ENCODE measurements at places on chromosomes 13 and 19. TPM values are rescaled to one million over a fixed set of nuclear protein-coding genes. Genes with fewer than 3 reads are reported as not detected.

The PIH1D1 gene
- total RNA-seq: 49.7 TPM

The NLRP7 gene
- total RNA-seq: not detected

The NOTCH3 gene
- total RNA-seq: 69.0 TPM

The ATP8A2 gene
- 1.1 TPM for total RNA-seq

The RNF225 gene
- 0.99 TPM for total RNA-seq

The TEX30 gene
- total RNA-seq: 11.1 TPM

The C1QTNF9B gene
- 0.20 TPM for total RNA-seq

The CYP2B6 gene
- total RNA-seq: 0.20 TPM

The C3 gene
- 65.4 TPM for total RNA-seq

The ZNF558 gene
- total RNA-seq: 27.8 TPM

The DUXA gene
- not detected for total RNA-seq

The FXYD5 gene
- 10.7 TPM for total RNA-seq

The HMG20B gene
- 44.1 TPM for total RNA-seq

The SYDE1 gene
- total RNA-seq: 6.9 TPM

The SIGLEC8 gene
- total RNA-seq: 0.59 TPM

The KRTDAP gene
- total RNA-seq: 579 TPM

The DEDD2 gene
- 22.1 TPM for total RNA-seq

The ZNF234 gene
- 12.8 TPM for total RNA-seq

The EFNA2 gene
- total RNA-seq: 0.39 TPM

The ACP7 gene
- total RNA-seq: 5.2 TPM

The PSG1 gene
- total RNA-seq: not detected

The ELSPBP1 gene
- not detected for total RNA-seq

The CYP2A6 gene
- total RNA-seq: not detected

The SLITRK5 gene
- total RNA-seq: 1.8 TPM

The OR7C1 gene
- total RNA-seq: 0.20 TPM

The HCN2 gene
- total RNA-seq: 0.59 TPM

The PRTN3 gene
- 28.9 TPM for total RNA-seq

The LCP1 gene
- 46.7 TPM for total RNA-seq

The C19orf33 gene
- 18.3 TPM for total RNA-seq

The PEAK3 gene
- 0.20 TPM for total RNA-seq

The TTC9B gene
- total RNA-seq: not detected

The KIR2DL3 gene
- not detected for total RNA-seq

The SHISA2 gene
- total RNA-seq: 38.3 TPM

The KLK15 gene
- total RNA-seq: not detected

The PPFIA3 gene
- 12.3 TPM for total RNA-seq

The TNFSF11 gene
- 0.49 TPM for total RNA-seq

The DAND5 gene
- total RNA-seq: not detected

The CFD gene
- total RNA-seq: 79.1 TPM

The NCR1 gene
- 0.30 TPM for total RNA-seq

The RFPL4A gene
- total RNA-seq: not detected

The SLC25A41 gene
- total RNA-seq: 0.49 TPM

The CD209 gene
- total RNA-seq: 5.8 TPM

The ATP7B gene
- 7.7 TPM for total RNA-seq

The CGB8 gene
- not detected for total RNA-seq

The CYSLTR2 gene
- 2.4 TPM for total RNA-seq

The CEACAM3 gene
- 1.5 TPM for total RNA-seq

The PDX1 gene
- 0.10 TPM for total RNA-seq

The CA11 gene
- 2.3 TPM for total RNA-seq

The NCAN gene
- 0.49 TPM for total RNA-seq

The LPAR6 gene
- total RNA-seq: 62.5 TPM

The PSG3 gene
- not detected for total RNA-seq

The TMEM255B gene
- total RNA-seq: 1.7 TPM
